ENCODE measurements at places on chromosomes 7 and 10. TPM values are rescaled to one million over a fixed set of nuclear protein-coding genes. Genes with fewer than 3 reads are reported as not detected.
A peak's percentile ranks its signal among the peaks of the same experiment; 100 is the strongest.

The TBXAS1 gene
- 8.4 TPM for total RNA-seq

The TUBAL3 gene
- not detected for total RNA-seq

The PTN gene
- total RNA-seq: 11.3 TPM

The HMX3 gene
- total RNA-seq: not detected

- no peak overlapping the region for H3K27ac ChIP-seq
- H3K27me3 ChIP-seq: no peaks in the 10 kb centered on the region
- no peak overlapping the region for H3K4me3 ChIP-seq
Observed at GRCh38 chr7:74288034-74288881, 949 bp upstream of the CLIP2 start.

GRCh38 chr10:6204063-6204340 is 1.3 kb downstream of the PFKFB3 start:
- H3K36me3 ChIP-seq: no peaks in the 10 kb centered on the region
- no peak for ATAC-seq
- no peaks in the 10 kb centered on the region for H3K27me3 ChIP-seq
- H3K4me1 ChIP-seq: peaks cover 25% of the 10 kb centered on the region
- H3K4me3 ChIP-seq: peak overlapping the region; percentile 54
- peak overlapping the region; percentile 100 for H3K27ac ChIP-seq

- no peak overlapping the region for H3K4me3 ChIP-seq
- H3K36me3 ChIP-seq: no peaks in the 10 kb centered on the region
- no peaks in the 10 kb centered on the region for H3K4me1 ChIP-seq
- no peaks in the 10 kb centered on the region for H3K27me3 ChIP-seq
- ATAC-seq: no peak
- no peak overlapping the region for H3K27ac ChIP-seq
Observed at GRCh38 chr7:108009873-108010272, 6.9 kb upstream of the LAMB1 start.

- no peak overlapping the region for H3K4me3 ChIP-seq
- no peak overlapping the region for H3K27ac ChIP-seq
- peaks cover 80% of the 10 kb centered on the region for H3K27me3 ChIP-seq
- no peak for ATAC-seq
- H3K36me3 ChIP-seq: no peaks in the 10 kb centered on the region
Observed at GRCh38 chr7:43119371-43120075, 7.1 kb downstream of the HECW1 start.

GRCh38 chr10:96280859-96281258 is 9.5 kb upstream of the BLNK start:
- no peak overlapping the region for H3K4me3 ChIP-seq
- H3K36me3 ChIP-seq: no peaks in the 10 kb centered on the region
- H3K4me1 ChIP-seq: no peaks in the 10 kb centered on the region
- no peaks in the 10 kb centered on the region for H3K27me3 ChIP-seq

DNA sequence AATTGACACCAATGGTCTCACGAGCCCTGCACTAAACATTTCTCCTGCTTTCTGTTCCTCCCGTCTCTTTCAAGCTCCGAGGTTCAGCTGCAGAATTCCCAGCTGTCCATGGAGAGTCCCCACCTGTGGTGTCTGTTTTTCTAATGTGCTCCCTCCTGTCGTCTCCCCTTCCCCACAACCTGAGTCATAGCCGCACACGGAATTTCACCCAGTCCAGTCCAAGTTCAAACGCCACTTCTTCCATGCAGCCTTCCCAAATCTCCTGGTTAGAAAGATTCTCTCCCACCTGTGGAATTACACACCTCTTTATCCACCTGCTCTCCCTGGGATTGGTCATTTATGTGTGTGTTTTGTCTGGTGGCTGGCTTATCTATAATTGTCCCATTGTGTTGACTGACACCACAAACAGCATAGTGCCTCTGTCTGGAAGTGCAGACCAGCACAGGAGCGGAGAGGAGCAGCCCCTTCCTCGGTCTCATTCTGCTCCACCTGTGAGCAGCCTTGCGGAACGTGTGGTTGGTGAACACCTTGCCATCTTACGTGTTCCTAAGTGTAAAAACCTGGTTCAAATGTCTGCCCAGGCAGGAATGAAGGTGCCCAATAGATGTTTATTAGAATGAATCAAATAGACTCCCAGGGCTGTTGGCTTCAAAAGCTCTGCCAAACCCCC is 3.3 kb upstream of the DIP2C start:
- no peak for ATAC-seq
- no peak overlapping the region for H3K27ac ChIP-seq
- H3K4me1 ChIP-seq: peaks cover 9% of the 10 kb centered on the region
- H3K36me3 ChIP-seq: no peaks in the 10 kb centered on the region
- no peak overlapping the region for H3K4me3 ChIP-seq

GRCh38 chr10:2476218-2476811 is 591.0 kb upstream of the PFKP start:
- no peak for ATAC-seq
- H3K4me1 ChIP-seq: no peaks in the 10 kb centered on the region
- H3K27me3 ChIP-seq: no peaks in the 10 kb centered on the region
- H3K4me3 ChIP-seq: no peak overlapping the region
- no peak overlapping the region for H3K27ac ChIP-seq
- H3K36me3 ChIP-seq: no peaks in the 10 kb centered on the region

DNA sequence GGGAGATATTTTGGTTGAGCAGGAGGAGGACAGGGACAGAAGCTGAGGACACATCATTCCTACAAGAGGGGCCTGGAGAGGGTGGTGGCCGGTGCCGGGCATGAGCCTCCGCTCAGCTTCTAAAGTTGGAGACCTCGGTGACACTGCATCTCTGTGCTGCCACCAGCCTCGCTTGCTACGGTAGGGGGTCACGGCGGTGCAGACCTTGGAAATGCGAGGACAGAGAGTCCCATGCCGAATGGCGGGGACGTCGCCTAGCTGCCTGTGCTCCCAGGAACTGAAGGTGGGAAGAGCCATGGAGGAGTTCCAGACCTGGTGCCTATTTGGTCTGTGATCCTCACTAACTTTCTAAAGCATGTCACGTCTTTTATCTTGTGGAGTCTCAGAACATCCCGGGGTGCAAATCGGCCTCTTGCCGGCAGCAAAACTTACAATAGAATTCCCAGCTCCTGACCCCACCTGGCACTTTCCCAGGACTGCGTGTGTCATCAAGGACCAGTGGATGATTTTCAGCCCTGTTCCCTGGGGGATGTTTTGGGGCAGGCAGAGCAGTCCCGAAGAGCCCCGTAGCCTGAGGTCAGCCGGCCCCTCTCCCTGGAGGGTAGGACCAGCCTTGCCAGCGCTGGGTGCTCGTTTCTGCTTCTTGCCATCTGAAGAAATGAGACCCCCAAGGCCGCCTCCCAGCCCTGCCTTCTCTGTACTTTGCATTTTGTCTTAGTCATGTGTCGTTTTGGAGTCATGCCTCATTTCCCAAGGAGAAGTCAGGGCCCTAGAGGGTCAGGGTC is 205.8 kb upstream of the SHH start:
- H3K27ac ChIP-seq: no peak overlapping the region
- H3K27me3 ChIP-seq: peaks cover 13% of the 10 kb centered on the region
- no peak overlapping the region for H3K4me3 ChIP-seq
- H3K4me1 ChIP-seq: no peaks in the 10 kb centered on the region
- no peaks in the 10 kb centered on the region for H3K36me3 ChIP-seq
- ATAC-seq: no peak

DNA sequence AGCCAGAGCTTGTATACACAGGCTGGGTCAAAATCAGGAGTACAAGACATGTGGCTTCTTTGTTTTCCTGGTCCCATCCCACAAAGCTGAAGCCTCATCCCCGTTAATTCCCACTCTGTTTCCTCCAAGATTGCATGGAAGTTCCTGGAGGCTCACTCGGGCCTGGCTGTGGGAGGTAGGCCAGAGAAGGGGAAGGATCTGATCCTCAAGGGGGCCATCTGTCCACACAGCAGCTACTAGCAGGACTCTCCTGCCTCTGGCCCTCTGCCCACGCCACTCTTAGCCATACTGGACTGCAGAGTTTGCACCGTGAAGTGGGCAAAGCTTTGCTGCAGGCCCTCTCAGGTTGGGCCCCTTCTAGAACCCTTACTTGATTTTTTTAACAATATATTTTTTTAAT is 160.6 kb downstream of the FGFR2 start:
- no peaks in the 10 kb centered on the region for H3K36me3 ChIP-seq

GRCh38 chr7:12569673-12570072 is 847 bp upstream of the SCIN start:
- H3K27me3 ChIP-seq: peaks cover 33% of the 10 kb centered on the region
- H3K4me3 ChIP-seq: no peak overlapping the region
- peaks cover 18% of the 10 kb centered on the region for H3K4me1 ChIP-seq
- no peak for ATAC-seq

DNA sequence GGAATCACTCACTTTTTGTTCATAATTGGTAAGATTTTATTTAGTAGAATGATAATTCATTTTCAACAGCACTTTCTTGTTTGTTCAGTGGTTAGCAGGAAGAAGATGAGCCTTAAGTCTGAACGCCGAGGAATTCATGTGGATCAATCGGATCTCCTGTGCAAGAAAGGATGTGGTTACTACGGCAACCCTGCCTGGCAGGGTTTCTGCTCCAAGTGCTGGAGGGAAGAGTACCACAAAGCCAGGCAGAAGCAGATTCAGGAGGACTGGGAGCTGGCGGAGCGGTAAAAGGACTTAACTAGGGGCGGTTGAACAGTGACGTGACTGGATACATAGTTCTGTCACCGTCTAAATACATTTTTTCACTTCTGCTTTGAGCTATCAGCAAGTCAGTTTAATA is 31.3 kb downstream of the RABGEF1 start:
- no peak for ATAC-seq
- H3K27me3 ChIP-seq: no peaks in the 10 kb centered on the region
- no peak overlapping the region for H3K27ac ChIP-seq
- no peak overlapping the region for H3K4me3 ChIP-seq
- no peaks in the 10 kb centered on the region for H3K36me3 ChIP-seq

DNA sequence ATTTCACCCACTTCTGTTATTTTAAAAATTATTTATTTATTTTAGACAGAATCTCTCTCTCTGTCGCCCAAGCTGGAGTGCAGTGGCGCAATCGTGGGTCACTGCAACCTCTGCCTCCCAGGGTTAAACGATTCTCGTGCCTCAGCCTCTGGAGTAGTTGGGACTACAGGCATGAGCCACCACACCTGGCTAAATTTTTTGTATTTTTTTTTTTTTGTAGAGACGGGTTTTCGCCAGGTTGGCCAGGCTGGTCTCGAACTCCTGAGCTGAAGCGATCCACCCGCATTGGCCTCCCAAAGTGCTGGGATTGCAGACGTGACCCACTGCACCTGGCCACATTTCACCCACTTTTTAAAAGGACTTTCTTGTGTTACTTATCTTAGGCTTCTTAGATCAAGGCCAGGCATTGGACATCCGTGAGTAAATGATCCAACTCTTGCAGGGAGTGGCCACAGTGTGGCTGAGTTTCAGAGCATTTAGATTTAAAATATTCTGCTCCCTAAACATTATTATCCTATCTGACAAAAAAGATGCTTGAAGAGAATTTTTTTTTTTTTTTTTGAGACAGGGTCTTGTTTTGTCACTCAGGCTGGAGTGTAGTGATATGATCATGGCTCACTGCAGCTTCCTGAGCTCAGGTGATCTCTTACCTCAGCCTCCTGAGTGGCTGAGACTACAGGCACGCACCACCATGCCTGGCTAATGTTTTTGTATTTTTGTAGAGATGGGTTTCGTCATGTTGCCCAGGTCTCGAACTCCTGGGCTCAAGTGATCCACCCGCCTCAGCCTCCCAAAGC is 14.4 kb downstream of the SNX10 start:
- no peak for ATAC-seq
- peaks cover 10% of the 10 kb centered on the region for H3K27me3 ChIP-seq
- no peaks in the 10 kb centered on the region for H3K4me1 ChIP-seq

DNA sequence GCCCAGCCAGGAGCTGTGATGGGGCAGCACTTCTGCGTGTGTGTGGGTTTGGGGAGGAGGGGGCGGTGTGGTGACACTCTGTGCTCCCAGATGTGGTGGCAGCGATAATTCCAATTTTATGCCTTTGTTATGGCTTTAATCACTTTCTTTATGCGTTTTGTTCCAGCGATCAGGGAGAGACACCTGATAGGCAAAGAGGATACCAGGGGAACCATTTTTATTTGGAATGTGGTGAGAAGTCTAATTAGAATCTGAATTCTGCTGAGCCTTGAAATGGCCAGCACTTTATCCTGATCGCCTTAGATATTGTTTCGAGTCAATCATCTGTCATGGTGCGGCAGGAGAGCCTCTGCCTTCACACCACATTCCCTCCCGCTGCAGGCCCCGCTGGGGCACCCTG is 79.5 kb downstream of the HIF1AN start:
- peaks cover 81% of the 10 kb centered on the region for H3K27me3 ChIP-seq
- no peaks in the 10 kb centered on the region for H3K4me1 ChIP-seq
- no peak for ATAC-seq
- no peak overlapping the region for H3K27ac ChIP-seq
- no peaks in the 10 kb centered on the region for H3K36me3 ChIP-seq

DNA sequence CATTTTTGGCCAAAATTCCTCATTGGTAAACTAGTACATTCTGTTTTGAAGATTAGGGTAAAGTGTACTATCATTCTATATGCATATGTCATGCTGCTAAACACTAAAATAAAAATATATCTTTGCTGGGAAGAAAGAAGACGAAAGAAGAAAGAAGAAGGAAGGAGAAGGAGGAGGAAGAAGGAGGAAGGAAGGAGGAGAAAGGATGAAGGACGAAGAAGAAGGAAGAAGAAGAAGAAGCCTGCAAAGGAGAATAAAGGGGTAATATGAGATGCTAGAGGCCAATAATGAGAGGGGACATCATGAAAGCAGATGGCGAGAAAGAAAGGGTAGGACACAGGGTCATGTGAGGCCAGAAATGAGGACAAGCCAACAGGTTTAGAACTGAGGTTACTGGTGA is 8.0 kb downstream of the SLC25A13 start:
- H3K4me3 ChIP-seq: no peak overlapping the region
- no peak for ATAC-seq
- H3K36me3 ChIP-seq: no peaks in the 10 kb centered on the region

GRCh38 chr7:157014635-157015555 is 4.4 kb upstream of the MNX1 start:
- no peak overlapping the region for H3K4me3 ChIP-seq
- no peak overlapping the region for H3K27ac ChIP-seq
- no peak for ATAC-seq
- H3K36me3 ChIP-seq: no peaks in the 10 kb centered on the region
- peaks cover 6% of the 10 kb centered on the region for H3K4me1 ChIP-seq

GRCh38 chr7:10128748-10129147 is 844.9 kb upstream of the PHF14 start:
- no peaks in the 10 kb centered on the region for H3K36me3 ChIP-seq
- H3K4me3 ChIP-seq: no peak overlapping the region
- H3K27me3 ChIP-seq: no peaks in the 10 kb centered on the region
- H3K27ac ChIP-seq: no peak overlapping the region
- H3K4me1 ChIP-seq: no peaks in the 10 kb centered on the region

DNA sequence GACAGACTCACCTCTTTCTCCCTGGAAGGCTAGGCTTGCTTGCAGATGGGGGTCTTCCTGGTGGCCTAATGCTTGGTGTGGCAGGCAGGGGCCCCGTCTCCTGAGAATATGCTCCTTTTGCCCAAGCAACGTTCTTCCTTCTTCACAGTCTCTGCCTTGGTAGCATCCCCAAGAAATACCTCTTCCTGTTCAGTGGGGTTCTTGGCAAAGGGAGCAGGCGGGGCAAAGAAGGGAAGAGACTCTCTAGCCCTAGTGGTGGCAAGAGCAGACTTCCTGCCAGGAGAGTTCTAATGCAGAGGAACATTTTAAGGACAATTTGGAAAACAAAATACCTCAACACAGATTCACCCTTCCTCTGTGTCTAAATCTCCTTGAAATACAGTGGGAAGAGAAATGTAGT is at the start of gene CLEC5A:
TSS of gene CLEC5A (minus strand) at position 179 of the 400 bp plus-strand sequence. CDS start 682 bp downstream, outside the sequence.
- ATAC-seq: no peak
- no peaks in the 10 kb centered on the region for H3K4me1 ChIP-seq
- no peak within 1 kb of the TSS for H3K4me3 ChIP-seq
- no peak within 1 kb of the TSS for H3K27ac ChIP-seq
- H3K36me3 ChIP-seq: no peaks in the 10 kb centered on the region
- H3K27me3 ChIP-seq: no peaks in the 10 kb centered on the region

Data from gastroesophageal sphincter (tissue), 4 donors.